ENCODE measurements at places on chromosomes 12 and 14. TPM values are rescaled to one million over a fixed set of nuclear protein-coding genes. Genes with fewer than 3 reads are reported as not detected.

- no peak for DNase-seq
Measured at GRCh38 chr12:6183689-6184428, 16.3 kb upstream of the CD9 start.

DNA sequence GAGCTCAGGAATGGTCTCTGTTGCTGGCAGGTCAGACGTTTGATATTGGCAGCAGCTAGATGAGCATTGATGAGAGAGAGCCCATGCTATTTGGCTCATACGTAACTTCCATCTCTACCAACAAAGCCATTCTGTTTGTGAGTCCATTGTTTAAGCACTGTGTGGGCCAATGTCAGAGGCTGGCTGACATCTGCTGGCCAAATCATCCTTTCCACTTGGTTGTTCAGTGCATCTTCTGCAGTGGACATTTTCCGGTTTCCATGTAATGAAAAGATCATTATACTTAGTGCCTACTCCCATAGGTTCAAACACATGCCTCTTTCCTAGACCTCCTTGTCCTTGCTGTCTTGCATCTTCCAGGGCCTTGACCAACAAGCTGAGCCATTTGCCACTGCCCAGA lies 59.2 kb downstream of the IFT81 start:
- DNase-seq, result no peak

DNA sequence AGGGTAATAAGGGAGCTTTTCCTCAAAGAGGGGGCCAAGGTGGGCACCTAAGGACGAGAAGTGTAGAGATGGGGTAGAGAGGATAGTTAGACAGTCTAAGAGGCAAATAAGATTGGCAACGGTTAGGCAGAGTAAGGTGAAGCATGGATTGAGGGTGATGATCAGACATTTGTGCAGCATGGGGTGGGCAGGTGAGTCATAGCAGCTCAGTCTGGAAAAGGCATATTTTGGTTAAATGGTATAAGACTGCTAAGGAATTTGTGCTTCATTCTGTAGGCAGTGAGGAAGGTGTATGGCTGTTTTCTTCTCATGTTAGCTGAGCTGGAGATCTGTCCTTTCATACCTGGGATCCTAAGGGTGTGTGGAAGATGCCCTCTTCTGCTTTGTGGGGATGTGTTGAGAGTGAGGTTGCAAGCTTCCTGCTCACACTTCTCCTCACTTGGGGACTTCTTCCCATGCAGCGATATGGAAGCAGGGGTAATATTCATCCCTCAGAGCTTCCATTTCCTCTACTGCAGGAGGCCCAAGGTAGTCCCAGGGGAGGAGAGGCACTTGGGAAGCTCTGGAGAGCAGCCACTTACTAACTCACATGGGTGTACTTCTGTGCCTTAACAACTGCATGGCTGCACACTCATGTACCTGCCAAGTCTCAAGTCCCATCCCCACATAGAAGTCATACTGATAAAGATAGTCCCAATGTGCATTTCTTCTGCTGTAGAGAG lies 28.9 kb downstream of the GSG1 start:
- DNase-seq, result no peak

DNA sequence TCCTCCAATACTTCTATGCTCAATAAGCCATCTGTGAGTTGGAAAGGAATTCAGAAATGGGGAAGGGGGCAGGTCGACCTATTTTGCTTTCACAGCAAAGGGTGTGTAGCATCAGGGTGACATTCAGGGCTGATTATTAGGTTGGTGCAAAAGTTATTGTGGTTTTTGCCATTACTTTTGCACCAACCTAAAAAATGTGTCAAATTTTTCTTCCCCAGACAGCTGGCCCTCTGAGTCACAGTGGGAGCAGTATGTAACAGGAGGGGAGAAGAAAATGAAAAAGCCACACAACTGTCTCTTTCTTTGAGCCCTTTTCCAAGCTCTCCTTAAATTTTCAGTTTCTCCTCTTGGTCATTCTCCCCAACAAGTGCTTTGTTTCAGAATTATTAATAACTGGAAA lies 47.1 kb upstream of the GZMB start:
- no peak for DNase-seq

GRCh38 chr12:122348505-122348904 lies 74.0 kb downstream of the CLIP1 start:
- DNase-seq, result no peak

NPFF gene
- not detected for total RNA-seq

GUCY2C gene
- not detected for total RNA-seq

SLC2A13 gene
- 14.1 TPM for total RNA-seq

TAC3 gene
- total RNA-seq, result not detected

Data from suprapubic skin (tissue), 4 donors.